ENCODE measurements at places on chromosomes 1 and 21.

DNA sequence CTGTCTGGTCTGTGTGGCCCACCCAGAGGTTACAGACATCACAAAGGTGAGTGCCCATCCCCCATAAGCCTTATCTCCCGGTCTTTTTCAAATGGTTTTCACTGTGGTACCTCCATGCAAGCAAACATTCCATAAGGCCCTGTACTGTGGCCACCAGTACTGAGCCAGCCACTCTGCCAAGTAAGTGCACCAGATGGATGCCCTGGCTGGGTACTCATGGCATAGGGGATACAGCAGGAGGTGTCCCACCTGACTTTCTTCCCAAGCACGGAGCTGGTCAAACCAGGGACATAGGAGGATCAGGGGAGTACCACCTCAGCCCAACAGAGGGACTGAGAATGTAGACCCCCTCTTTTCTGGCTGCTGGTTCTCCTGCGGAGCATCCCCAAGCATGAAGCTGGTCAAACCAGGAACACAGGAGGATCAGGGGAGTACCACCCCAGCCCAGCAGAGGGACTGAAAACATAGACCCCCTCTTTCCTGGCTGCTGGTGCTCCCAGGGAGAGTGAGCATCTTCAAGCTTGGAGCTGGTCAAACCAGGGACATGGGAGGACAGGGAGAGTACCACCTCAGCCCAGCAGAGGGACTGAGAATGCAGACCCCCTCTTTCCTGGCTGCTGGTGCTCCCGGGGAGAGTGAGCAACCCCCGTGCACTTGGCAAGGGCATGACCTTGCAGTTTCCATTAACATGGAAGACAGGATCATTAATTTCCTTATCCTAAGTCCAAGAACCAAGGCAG lies 81.8 kb upstream of the KLHDC7A start:
- DNase-seq = no peak

DNA sequence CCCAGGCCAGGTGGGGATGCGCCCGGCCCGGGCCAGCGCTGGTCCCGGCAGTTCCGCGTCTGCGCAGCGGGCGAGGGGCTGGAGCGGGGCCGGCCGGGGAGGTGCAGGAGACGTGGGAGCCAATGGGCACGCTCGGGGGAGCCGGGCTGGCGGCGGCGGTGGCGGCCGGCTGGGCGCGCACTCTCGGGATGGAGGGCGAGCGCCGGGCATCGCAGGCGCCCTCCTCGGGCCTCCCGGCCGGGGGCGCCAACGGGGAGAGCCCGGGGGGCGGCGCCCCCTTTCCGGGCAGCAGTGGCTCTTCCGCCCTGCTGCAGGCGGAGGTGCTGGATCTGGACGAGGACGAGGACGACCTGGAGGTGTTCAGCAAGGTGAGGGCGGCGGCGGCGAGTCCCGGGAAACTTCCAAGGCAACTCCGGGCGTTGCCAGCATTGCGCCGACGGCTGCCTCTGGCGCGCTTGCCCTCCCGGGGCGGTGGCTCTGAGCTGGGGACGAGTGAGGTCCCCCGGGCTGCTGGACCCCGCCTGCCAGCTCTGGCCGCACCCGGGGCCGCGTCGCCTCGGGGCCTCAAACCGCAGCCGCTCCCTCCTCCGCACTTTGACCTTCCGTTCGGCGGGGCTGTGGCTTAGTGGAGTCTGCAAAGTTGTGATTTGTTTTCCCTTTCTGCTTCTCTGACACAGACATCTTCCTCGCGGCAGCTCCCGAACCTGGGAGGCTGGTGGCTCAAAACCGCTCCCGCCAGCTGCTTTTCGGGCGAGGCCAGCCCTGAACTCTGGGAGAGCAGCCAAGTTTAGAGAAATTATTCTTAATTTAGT lies at the start of gene SNX7:
SNX7 (plus strand) TSS at position 178 of the 812 bp plus-strand sequence; CDS start at position 189, 11 bp downstream.
- no peak for DNase-seq

DNA sequence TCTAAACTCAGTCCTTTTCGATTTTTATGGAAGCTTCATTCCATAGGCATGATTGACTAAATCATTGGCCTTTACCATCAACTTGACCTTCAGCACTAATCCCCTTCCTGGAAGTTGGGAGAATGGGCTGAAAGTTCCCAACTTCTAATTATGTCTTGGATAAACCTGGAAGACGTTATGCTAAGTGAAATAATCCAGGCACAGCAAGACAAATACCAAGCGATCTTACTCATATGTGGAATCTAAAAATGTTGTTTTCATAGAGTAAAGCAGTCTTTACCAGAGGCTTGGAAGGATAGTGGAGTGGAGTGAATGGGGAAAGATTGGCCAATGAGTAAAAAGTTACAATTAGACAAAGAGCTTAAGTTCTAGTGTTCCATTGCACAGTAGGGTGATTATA lies 1453.2 kb downstream of the PLA2G4A start:
- DNase-seq = no peak

DNA sequence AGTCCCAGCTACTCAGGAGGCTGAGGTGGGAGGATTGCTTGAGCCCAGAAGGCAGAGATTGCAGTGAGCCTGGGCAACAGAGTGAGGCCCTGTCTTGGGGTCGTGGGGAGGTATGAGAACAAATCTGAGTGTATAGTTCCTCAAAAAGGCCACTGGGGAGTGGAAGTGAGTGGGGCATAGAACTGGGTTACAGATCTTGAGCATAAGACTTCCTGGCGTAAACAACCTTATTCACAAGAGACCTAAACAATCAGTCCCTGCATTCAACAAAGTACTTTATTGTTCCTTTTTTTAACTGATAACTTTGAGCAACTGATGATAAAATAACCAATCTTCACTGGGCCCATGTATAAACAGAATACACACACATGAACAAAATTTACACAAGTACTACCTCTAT lies 72.7 kb upstream of the MUTYH start:
- no peak for DNase-seq

GRCh38 chr1:228284521-228284920 lies 76.7 kb downstream of the OBSCN start:
- no peak for DNase-seq

- no peak for DNase-seq
Observed at GRCh38 chr1:56709269-56709880, 64.3 kb downstream of the PRKAA2 start.

GRCh38 chr1:20477348-20478056 lies 8.5 kb downstream of the CAMK2N1 start:
- no peak for DNase-seq

DNA sequence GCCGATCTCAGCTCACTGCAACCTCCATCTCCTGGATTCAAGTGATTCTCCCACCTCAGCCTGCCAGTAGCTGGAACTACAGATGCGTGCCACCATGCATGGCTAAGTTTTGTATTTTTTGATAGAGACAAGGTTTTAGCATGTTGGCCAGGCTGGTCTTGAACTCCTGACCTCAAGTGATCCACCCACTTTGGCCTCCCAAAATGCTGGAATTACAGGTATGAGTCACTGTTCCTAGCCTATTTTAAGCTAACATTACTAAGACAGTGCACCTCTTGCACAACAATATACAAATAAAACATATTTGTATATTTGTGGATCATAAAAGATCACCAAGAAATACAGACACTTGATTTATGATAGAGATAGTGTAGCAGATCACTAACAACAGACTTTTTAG lies 139.1 kb downstream of the DUSP10 start:
- no peak for DNase-seq

- no peak for DNase-seq
Observed at GRCh38 chr1:45345014-45345413, 4.8 kb upstream of the MUTYH start.

GRCh38 chr1:64936956-64937355 lies 29.4 kb downstream of the JAK1 start:
- DNase-seq = no peak

GRCh38 chr1:105830571-105831146 lies 1225.8 kb upstream of the PRMT6 start:
- DNase-seq = no peak

DNA sequence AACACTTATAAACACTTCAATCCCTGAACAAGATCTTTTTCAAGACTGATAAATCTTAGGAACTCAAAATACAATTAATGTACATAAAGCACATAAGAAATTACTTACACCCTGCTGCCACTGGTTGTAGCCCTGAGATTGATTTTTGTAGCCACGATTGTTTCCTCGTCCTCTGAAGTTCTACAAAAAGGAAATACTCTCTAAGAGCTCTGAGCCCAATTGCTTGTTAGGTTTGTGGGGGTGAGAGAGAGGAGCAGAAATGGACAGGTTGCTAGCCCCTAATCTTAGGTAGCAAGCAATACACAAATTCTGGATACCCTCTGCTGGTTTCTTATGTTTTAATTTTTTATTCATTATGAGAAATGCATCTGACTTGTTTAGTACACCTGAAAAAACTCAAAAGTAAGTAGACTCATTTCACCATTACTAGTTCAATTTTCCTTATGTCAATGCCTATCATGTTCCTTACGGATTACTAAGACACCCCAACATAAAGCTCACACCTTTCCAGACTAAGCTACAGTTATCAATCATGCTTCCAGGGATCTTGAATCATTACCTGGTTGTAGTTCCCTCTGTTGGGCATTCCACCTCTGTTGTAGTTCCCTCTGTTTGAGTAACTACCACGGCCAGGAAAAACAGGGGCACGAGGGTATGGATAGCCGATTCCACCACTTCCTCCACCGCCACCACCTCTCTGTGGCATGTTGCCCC lies 9.3 kb downstream of the HNRNPU start:
- no peak for DNase-seq

DNA sequence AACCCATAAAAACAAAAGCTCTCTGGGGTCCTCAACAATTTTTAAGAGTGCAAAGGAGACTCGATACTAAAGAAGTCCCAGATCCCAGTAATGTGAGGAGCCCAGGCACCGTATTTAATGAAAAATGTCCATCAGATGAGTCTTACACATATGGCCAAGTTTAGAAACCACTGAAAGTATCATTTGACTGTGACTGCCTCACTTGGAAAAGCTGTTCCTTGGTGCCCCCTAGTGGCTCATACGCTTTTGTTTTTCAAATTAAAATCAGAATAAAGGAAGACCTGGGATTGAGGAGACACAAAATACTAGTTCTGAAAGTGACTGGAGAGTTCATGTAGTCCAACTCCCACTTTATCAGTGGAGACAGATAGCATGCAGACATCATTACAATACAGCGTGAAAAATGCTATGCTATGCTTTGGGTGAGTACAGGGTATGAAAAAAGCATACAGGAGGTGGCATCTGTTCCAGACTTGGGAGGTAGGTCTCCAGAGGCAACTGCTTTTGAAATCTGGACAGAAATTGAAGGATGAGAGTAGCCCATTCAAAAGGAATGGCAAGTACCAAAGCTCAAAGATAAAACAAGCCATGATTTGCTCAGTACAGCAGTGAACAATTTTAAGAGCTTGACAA lies 33.8 kb downstream of the GDAP2 start:
- DNase-seq = no peak

- DNase-seq = no peak
Observed at GRCh38 chr1:16420424-16421118, 16.7 kb downstream of the SPATA21 start.

GRCh38 chr1:172500207-172500606 lies 32.7 kb upstream of the SUCO start:
- no peak for DNase-seq

DNA sequence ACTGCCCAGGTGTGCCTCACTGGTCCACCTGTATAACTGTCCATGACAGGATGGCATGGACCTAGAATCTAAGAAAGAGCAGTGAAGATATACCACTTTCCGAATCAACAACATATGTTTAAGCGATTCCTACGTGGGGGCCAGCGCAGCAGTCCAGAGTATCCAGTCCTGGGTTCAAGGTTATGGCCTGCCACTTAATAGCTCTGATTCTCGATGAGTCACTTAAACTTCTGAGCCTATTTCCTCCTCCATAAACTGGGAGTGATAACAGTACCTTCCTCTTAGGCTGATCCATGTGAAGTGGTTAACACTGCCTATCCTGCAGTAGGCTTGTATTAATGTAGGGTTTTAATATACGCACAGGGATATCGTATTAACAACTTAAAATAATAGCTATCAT lies 2.8 kb downstream of the STPG1 start:
- DNase-seq = no peak

- DNase-seq = no peak
Observed at GRCh38 chr1:39258146-39258924, 53.8 kb downstream of the MACF1 start.

DNA sequence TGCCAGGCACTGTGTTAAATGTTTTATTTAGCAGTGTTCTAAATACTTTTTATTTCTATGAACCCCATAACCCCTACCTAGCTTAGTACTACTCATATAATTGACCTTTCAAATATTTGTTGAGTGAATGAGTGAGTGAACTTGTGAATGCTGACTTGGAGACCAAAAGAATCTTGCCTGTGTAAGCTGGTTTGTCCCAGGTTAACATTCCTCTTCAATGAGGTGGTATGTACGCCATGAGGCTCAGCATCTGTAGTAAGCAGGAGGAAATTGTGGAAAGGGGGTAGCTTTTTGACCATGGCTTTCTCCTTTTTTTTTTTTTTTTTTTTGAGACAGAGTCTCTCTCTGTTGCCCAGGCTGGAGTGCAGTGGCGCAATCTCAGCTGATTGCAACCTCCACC lies 14.6 kb downstream of the MED18 start:
- no peak for DNase-seq

DNA sequence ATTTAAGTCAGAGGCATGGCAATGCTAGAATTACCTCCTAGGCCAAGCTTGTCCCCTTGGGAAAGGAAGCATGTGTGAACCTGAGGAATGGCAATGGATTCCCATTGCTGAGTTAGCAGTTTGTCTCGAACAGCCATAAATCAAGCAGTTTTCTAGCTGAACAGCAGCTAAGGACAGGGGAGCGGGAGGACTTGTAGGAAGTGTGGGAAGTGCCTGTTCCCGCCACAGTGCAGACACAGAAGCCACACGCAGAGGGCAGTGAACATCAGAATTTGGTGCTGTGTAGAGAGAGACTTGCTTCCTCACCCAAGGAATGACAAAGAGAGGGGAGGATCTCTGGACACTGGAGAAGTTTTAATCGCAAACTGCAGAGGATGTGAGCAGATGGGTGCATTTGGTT lies 3.8 kb downstream of the PHGDH start:
- no peak for DNase-seq

GRCh38 chr1:57034713-57035112 lies 68.9 kb upstream of the C8B start:
- no peak for DNase-seq
